Stimulated activated CD8-positive, alpha-beta memory T cell treated with anti-CD3 and anti-CD28 coated beads, Interleukin-4, amount 100 ng/mL, for 1 hour (primary cell): ENCODE measurements at places on chromosomes 16 and 17.

DNA sequence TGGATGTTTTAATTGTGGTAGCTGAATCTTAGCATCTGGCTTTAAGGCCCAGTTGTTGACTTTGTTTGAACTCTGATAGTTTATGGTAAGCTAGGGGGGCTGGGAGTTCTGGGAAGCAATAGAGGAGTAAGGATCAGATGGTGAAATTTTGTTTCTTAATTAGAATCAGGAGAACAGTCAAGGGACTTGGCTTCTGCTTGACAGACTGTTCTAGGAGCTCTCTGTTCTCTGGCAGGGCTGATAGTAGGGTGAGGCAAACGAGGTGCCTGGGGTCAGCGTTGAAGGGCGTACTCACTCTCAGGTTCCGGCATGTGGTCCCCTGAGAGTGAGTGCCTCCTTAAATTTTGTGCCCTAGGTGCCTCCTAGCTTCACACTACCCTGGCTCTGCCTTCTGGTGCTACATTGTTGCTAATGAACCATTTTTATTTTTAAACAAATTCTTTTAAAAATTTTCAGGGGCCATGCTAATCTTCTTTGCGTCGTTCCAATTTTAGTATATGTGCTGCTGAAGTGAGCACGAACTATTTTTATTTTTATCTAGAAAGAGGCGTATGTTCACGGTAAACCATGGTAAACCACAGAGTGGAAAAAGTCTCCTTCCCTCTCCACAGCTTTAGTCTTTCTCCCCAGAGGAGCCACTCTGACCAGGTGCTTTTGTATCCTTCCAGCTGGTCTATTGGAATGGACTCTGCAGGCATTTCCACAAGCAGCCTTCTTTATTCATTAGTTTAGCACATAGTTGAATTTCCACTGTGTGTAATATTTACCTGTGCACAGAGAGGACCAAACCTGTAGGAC is 19.7 kb downstream of the SLC7A6 start:
- no peak for DNase-seq

DNA sequence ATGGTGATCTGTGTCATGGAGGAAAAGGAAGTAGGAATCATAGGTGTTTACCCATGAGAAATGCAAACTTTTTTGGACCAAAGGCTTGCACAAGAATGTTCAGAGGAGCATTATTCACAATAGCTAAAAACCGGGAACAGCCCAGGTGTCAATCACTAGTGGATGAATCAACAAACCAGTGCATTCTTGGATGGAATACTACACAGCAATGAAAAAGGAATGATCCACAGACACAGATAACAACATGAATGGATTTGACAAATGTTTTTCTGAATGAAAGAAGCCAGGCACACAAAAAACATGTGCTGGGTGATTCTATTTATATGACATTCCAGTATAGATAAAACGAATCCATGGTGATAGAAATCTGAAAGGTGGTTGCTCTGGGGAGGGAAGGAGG is 36.0 kb downstream of the WSCD1 start:
- DNase-seq = no peak

DNA sequence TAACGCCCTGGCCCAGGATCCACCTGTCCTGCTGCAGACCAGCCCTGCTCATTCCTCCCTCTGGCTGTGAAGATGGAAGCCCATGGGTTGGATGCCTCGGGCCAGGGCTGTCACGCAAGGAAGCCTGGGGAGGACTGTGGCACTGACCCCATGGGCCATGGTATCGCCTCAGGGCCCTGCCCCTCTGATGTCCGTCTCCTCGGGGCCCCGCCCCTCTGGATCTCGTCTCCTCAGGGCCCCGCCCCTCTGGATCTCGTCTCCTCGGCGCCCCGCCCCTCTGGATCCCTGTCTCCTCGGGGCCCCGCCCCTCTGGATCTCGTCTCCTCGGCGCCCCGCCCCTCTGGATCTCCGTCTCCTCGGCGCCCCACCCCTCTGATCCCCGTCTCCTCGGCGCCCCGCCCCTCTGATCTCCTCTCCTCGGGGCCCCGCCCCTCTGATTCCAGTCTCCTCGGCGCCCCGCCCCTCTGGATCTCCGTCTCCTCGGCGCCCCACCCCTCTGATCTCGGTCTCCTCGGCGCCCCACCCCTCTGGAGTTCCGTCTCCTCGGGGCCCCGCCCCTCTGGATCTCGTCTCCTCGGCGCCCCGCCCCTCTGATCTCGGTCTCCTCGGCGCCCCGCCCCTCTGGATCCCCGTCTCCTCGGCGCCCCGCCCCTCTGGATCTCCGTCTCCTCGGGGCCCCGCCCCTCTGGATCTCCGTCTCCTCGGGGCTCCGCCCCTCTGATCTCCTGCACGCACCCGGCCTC is 24.0 kb downstream of the METRNL start:
- no peak for DNase-seq

DNA sequence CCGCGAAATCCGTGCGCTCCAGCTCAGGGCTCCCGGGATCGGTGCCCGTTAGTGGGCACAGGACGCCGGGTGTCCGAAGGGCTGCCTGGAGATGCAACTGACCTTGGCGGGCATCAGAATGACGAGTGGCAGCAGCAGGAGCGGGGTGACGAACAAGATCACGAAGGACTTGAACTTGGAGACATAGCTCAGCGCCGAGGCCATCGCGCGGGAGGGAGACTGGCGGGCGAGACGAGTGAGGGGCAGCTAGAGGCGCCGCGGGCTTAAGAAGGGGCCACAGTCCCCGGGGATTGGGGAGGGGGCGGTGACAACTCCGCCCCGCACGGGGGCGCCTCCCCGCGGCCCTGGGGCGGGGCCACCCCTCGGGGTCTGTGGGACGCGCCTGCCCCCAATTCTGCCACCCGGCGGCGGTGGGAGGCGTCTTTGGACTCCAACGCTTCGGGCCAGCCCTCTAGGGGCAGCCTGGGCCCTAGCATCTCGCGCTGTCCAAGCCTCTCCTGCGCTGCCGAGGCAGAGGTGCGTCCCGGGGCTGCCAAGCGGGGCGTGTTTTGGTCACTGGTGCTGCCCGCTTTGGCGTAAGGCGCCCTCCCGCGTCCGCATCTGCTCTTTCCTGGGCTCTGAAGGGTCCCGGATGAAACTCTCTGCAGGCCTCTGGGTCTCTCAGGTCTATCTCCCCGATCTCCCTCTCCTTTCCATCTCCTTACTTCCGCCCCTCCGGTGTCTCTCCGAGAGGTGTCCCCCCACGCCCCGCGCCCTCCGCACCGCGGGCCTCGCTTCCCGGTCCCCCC is at the start of gene SLC13A5:
TSS of gene SLC13A5 (minus strand) at position 240 of the 788 bp plus-strand sequence. CDS start at position 204, 36 bp downstream.
- no peak for DNase-seq
